ENCODE measurements at places on chromosomes 12 and 14. TPM values are rescaled to one million over a fixed set of nuclear protein-coding genes. Genes with fewer than 3 reads are reported as not detected.
A peak's percentile ranks its signal among the peaks of the same experiment; 100 is the strongest.

The FGF23 gene
- total RNA-seq = 0.58 TPM

The TEX52 gene
- not detected for total RNA-seq

The PLA2G1B gene
- not detected for total RNA-seq

The IL23A gene
- total RNA-seq = 0.31 TPM

The LMNTD1 gene
- total RNA-seq = not detected

- DNase-seq = no peak
- no peaks in the 10 kb centered on the region for H3K36me3 ChIP-seq
- no peak overlapping the region for H3K27ac ChIP-seq
- no peak overlapping the region for H3K4me3 ChIP-seq
- H3K4me1 ChIP-seq = peaks cover 46% of the 10 kb centered on the region
- H3K27me3 ChIP-seq = no peaks in the 10 kb centered on the region
These were observed 58.6 kb downstream of the ZFP36L1 start for GRCh38 chr14:68734231-68734732.

DNA sequence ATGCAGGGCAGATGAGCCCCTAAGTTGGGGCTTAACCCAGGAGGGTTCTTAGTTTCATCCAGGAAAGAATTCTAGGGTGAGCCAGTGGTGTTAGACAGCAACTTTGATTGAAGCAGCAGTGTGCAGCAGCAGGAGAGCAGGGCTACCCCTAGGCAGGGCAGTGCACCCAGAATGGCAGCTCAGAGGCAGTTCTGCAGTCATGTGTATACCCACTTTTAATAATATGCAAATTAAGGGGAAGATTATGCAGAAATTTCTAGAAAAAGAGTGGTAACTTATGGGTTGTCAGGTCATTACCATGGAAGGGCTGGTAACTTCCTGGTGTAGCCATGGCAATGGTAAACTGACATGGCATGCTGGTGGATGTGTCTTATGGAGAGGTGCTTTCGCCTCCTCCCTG lies 297.5 kb downstream of the PCNX1 start:
- DNase-seq = no peak
- no peaks in the 10 kb centered on the region for H3K27me3 ChIP-seq
- H3K27ac ChIP-seq = no peak overlapping the region
- H3K4me3 ChIP-seq = no peak overlapping the region
- H3K36me3 ChIP-seq = no peaks in the 10 kb centered on the region
- H3K4me1 ChIP-seq = peaks cover under 1% of the 10 kb centered on the region

DNA sequence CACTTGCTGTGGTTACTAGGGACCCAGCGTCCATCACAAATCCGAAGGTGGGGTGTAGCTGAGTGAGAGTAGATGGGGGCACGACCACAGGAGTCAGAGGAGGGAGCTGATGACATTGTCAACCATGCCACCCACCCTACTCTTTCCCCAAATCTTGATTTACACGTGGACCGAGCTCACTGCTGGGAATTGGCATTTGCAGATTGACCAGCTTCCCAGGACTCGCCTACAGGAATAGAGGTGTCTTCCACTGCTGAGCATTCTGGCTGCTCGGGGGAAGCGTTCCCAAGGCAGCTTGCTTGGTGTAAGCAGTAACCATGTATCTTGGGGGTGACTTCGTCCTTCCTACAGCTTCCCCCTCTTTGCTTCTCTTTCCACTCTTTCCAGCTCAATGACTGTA lies 353 bp upstream of the PTPRR start:
- peak; percentile 14 for DNase-seq
- peaks cover 11% of the 10 kb centered on the region for H3K4me1 ChIP-seq
- H3K27me3 ChIP-seq = peaks cover 42% of the 10 kb centered on the region
- H3K4me3 ChIP-seq = no peak overlapping the region

GRCh38 chr12:72509891-72510290 lies 237.7 kb downstream of the TRHDE start:
- H3K4me3 ChIP-seq = no peak overlapping the region

GRCh38 chr12:126534495-126534894 lies 1469.3 kb downstream of the AACS start:
- H3K27ac ChIP-seq = no peak overlapping the region
- peaks cover 19% of the 10 kb centered on the region for H3K4me1 ChIP-seq
- H3K27me3 ChIP-seq = no peaks in the 10 kb centered on the region
- no peak overlapping the region for H3K4me3 ChIP-seq
- H3K36me3 ChIP-seq = no peaks in the 10 kb centered on the region

- H3K36me3 ChIP-seq = no peaks in the 10 kb centered on the region
- DNase-seq = no peak
- no peak overlapping the region for H3K4me3 ChIP-seq
These were observed 116.0 kb upstream of the FLRT2 start for GRCh38 chr14:85413836-85414526.
